ENCODE measurements at places on chromosomes 7 and 10.

DNA sequence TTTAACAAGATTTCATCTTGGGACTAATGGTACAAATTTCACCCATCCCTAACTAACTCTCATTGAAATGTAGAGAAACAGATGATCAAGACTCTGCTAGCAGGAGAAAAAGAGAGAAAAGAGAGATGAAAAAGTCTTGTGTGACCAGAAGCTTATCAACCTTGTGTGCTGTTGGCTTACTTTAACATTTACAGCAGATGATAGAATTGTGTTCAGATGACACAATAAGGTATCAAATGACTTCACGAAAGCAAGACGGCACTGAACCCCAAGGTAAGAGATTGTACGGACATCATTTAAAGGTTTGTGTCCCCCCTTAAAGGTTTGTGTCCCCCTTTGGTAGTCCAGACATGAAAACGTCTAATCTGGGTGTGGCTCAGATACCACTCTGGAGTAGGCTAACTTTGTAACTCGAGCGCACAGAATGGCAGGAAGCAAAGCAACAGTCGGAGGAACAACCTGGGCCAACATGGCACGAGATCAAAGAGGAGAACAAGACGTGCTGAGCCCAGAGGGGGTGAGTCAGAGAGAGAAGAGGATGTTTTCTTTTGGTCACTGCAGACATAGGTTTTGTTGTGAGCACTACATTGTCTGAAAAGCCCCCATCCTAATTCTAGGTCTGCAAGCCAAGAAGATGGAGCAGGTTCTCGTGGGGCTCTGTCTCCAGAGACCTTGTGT lies 10.4 kb upstream of the LMBR1 start:
- DNase-seq = no peak

GRCh38 chr7:127718340-127718679 lies 66.3 kb downstream of the SND1 start:
- no peak for DNase-seq

- DNase-seq = no peak
These were observed 505.8 kb downstream of the GPAM start for GRCh38 chr10:111677759-111678158.

GRCh38 chr7:2723138-2723850 lies 35.3 kb downstream of the AMZ1 start:
- DNase-seq = no peak

DNA sequence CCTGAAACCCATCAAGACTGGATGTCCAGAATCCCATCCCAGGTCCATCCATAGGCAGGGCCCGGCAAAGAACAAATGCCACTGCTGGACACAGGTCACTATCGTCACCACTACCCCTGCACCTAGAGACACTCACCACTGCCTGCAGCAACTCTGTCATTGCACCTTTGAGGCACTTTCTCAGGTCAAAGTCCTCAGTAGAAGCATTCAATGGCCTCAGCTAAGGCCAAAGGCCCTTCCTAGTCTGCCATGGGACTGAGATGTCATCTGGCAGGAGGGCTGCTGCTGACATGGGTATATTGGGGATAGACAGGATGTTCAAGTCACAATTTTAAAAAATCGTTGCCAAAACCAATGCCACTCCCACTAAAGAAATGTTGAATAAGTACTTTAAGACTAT lies 58.7 kb downstream of the GPAM start:
- no peak for DNase-seq

DNA sequence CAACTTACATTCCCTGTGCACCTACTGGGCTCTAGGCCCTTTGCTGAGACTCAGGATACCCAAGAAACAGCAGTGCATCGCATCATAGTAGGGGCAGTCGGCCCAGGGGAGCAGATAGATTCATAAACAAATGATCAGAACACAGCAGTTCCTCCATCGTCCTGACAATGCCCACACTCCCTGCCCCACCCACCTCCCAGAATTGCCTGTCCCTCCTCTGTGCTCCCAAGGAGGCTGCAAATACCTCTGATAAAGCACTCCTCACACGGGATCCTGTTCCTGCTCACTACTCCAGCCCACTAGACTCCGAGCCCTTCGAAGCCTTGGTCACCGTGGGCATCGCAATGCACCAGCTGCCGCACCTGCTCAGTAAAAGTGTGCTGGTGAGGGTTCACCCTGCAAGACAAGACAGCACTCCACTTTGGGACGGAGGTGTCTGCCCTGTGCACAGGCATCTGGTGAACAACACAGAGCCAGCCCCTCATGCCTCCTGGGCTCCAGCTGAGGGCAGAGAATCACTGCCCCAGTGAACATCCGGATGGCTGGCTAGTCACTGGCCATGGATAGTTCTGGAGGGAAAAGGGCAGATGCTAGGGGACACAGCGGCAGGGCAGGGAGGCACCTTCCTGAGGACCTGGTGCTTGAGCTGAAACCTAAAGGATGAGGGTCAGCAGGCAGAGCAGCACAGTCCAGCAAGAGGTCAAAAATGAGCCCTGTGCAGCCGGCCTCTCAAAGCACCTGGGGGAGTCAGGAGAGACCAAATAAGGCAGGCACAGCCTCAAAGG lies 60.7 kb downstream of the TNS3 start:
- DNase-seq = no peak

- no peak for DNase-seq
These were observed 501.3 kb downstream of the GFRA1 start for GRCh38 chr10:115771755-115772154.

DNA sequence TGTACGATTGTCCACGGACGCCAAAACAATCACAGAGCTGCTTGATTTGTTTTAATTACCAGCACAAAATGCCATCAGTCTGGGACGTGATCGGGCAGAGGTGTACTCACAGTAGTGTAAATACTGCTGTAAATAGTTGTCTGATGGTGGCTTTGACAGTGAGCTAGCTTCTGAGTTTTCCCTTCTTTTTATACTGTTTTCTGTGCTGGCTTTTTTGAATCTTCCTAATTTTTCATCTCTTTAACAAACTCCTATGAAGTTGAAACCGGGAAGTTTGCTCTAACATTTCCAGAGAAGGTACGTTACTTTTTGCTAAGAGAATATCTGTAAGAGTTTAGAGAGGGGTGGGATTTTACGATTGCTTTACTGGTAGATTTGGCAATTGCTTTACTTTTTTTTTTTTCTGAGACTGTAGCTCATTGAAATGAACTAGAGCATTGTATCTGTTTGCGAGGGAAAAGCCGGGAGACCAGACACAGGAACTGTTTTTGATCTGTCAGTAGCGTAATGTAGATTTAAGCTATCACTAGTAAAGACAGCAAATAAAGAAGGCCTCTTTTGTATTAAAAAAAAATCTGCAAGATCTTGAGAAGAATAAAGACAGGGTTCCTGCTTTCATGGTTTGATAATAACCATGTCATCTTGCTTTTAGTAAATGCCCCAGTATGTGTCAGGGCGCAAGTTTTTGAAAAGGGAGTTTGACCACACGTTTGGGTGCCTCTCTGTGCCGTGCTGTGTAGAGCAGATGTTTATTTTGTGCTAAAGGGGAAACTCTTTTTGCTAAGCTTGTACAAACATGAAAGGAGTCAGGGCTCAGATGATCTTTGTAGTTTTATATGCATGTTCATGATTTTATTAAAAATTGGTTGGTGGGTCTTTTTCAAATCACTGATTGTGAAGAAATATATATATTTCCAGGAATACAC lies 712 bp downstream of the FOXP2 start:
- DNase-seq = peak; percentile 80

DNA sequence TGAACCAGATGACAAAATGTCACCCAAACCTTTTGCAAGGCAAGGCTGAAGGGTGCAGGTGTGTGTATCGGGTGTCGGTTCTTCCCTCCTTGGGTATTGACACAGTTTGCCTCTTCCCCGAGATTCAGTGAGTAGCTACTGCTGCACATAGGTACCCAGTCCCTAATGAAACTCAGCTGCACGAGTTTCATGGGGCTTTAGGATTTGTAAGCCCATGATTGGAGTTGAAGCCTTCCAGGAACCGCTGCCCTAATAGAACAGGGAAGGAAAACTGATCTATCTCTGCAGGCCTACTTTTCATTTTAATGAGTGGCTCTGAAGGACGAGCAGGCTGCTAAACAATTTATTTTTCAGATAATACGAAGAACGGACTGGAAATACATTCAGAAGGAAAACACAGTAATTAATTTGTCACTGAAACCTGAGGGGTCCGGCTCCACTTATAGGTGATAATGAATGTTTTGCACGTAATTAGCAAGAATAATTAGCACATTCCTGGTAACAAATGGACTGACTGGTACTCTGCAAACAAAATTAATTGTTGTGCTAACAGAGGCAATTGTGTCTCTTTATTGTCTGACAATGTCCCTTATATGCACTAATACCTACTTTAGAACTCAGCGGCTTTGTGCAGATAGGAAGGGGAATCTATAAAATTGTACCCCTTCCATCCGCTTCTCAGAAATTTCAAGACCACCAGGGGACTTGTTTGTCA lies 49.6 kb upstream of the FZD8 start:
- no peak for DNase-seq

GRCh38 chr7:12434012-12434642 lies 30.5 kb upstream of the VWDE start:
- DNase-seq = no peak

GRCh38 chr7:81014266-81014665 lies 95.4 kb upstream of the SEMA3C start:
- DNase-seq = no peak

DNA sequence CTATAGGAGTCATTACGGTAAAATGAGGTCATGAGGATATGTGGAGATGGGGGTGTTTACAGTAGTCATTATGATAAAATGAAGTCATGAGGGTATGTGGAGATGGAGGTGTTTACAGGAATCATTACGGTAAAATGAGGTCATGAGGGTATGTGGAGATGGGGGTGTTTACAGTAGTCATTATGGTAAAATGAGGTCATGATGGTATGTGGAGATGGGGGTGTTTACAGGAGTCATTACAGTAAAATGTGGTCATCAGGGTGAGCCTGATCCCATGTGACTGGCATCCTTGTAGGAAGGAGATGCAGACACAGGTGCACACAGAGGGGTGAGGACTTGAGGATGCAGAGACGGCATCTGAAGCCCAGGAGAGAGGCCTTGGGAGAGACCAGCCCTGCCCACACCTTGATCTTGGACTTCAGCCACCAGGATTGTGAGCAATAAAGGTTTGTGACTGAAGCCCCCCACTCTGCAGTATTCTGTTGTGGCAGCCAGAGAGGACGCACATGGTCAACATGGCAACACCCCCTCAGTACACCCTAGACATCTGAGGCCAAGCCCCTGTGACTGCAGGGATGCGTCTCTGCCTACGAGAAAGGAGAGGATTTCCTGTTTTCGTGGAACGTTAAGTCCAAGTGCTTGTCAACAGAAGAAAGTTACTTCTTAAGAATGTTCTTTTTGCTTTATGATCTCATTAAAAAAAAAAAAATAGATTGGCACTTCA lies 544.4 kb downstream of the DNAJB6 start:
- no peak for DNase-seq

- DNase-seq = no peak
These were observed 147.2 kb downstream of the TMEM178B start for GRCh38 chr7:141221007-141221612.

DNA sequence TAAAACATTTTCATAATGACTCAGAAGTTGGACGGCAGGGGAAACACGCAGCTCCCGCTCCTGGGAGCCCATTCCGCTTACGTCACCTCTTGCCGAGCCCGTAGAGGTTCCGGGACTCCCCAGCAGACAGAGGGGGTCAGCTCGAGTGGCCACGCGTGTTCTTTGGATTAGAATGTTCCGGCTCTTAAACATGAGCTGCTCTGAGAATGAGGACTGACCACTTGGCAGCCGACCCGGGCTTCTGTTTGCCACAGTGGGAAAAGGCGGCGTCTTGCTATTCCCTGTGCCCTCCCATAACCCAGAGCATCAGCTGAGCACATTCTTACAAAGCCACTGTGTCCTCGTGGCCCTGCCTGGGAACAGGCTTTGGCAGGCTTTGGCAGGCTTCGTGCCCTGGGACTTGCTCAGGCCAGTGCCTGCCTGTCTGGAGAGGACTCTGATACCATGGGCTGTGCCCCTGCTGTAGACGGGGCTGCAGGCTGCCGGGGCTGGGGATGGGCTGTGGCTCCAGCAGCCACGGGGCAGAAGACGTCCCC lies 40.1 kb downstream of the PFKP start:
- no peak for DNase-seq

- no peak for DNase-seq
These were observed 63.1 kb upstream of the STEAP1B start for GRCh38 chr7:22563032-22563501.

DNA sequence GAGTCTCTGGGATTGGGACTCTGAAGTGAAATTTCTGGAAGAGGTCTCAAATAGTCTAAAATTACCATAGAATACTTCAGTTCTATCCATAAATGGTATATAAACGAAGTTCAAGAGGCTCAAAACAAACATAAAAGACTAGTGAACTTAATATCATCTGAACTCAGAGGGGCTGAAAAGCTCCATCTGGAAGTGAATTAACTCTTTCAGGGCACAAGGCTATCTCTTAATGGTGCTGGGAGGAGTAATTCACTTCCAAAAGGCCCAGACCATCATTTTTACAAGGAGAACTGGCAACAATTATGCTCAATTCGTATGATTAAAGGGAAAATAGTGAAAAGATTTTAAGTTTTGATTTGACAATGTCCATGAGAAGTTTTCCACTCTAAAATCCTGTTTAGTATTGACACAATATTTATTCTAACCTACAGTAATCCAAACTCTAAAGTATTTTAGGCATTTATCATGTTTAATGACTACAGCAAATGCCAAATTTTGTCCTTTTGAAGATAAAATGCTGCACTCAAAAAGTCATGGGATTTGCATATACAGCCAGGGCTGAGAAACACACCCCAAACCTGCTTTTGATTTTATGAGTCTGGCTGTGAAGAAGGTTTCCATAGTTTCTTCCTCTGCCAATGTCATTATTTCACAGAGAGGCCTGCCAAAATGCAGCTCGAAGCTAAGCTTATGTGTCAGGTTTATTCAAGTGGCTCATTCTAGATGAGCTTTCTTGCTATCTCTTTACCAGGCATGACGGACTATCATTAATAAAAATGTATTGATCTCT lies 143.9 kb downstream of the HIBADH start:
- no peak for DNase-seq

DNA sequence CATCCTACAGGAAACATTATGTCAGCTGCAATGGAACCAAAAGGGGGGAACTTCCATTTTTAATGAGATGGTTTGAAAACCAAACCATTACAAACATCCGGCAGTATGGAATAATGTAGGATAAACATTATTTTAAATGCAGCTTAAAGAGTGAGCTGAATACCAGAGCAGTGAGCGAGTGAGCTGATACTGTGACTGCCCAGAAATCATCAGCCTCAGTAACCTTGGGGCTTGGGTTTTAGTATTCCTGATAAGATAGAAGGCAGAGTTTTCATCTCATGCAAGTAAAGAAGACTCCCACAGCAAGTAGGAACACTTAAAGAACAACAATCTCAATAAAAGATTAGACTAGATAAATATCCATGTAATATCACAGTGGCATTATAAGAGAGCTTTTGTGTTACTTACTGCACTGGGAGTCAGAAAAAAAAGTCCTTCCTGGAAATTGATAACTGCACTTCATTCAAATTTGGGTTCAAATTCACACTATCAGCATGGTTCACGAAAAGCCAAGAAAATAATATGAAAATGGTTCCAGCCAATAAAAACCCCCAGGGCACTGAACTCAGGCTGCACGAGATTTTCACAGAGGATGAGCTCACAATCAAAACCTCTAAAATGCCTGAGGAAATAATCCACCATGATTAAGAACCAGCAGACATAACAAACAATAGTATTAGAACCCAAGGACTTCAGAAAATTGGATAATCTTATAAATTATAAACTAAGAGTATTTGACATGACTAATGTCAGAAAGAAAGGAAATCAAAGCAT lies 115.7 kb downstream of the MTPAP start:
- DNase-seq = no peak
